ENCODE measurements at places on chromosomes 12 and 14.

DNA sequence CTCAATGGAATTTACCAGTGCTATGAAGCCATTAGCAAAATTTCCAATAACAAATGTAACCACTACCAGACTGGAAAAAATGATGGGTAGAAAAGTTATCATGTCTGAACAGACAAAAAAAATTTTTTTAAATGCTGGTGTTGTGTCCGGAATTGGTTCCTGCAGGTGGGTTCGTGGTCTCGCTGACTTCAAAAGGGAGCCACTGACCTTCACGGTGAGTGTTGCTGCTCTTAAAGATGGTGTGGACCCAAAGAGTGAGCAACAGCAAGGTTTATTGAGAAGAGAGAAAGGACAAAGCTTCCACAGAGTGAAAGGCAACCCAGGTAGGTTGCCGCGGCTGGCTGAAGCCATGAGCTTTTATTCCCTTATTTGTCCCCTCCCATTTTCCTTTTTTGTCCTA lies at the start of gene TAS2R43:
TAS2R43 (minus strand) TSS at position 186 of the 400 bp plus-strand sequence; CDS start at position 102, 84 bp downstream.
- peaks cover 4% of the 10 kb centered on the region for H3K36me3 ChIP-seq
- no peak within 1 kb of the TSS for H3K27ac ChIP-seq
- no peaks in the 10 kb centered on the region for H3K4me1 ChIP-seq

DNA sequence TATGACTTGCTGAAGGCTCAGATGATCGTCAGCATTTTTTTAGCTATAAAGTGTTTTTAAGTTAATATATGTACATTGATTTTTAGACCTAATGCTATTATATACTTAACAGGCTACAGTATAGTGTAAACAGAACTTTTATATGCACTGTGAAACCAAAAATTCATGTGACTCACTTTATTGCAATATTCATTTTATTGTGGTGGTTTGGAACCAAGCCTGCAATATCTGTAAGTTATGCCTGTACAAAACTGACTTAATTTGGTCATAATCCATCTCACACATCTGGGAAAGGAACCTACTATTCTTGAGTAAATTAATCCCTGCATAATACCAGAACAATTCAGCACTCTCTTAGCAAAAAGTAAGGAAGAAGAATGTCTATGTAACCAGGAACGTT lies 390.7 kb downstream of the SYT1 start:
- H3K4me1 ChIP-seq, result no peaks in the 10 kb centered on the region
- no peaks in the 10 kb centered on the region for H3K36me3 ChIP-seq
- no peak overlapping the region for H3K4me3 ChIP-seq
- DNase-seq, result no peak
- no peak overlapping the region for H3K27ac ChIP-seq

DNA sequence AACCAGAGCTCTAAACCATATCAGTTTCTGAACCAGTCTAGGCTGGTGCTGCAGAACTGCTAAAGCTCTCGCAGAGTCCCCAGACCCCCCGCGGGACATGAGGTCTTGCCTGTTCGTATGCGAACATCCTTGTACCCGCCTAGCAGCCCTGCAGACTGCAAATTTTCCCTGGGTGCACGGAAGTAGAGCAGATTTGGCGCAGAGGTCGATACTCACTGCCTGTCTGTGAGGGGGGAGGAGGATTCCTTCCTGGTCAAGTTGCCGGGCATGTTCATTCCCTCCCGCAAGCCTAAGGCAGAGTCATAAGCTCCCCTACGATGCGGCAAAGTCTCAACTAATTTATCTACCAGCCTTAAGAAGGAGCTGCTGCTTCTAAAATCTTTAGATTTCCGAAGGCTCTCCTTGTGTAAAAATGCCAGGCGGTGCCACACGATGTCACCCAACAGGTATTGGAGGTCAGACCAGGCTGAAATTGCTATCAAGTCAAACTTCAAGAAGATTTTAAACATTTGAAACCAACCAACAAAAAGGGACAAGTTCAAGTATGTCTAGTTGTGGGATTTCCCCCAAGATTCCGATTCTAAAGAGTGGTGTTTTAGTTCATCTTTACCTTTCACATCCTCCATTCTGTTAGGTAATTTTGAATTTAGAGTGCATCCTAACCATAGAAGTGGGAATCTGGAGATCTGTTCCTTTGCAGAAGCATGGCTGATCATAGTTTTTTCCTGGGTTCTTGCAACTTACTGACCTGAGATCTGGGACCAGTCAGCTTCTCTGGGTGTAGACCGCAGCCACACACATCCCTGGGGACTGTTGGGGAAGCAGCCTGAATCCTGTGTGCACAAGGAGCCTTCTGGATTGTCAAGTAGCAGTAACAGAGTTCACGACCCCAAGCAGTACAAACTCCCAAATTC lies 1.6 kb upstream of the PAX9 start:
- peak overlapping the region; percentile 68 for H3K27ac ChIP-seq
- H3K36me3 ChIP-seq, result no peaks in the 10 kb centered on the region
- H3K4me1 ChIP-seq, result peaks cover 35% of the 10 kb centered on the region
- H3K4me3 ChIP-seq, result peak overlapping the region; percentile 35

GRCh38 chr14:52563120-52563519 lies 10.5 kb downstream of the GPR137C start:
- H3K27ac ChIP-seq, result no peak overlapping the region
- H3K27me3 ChIP-seq, result no peaks in the 10 kb centered on the region
- peaks cover 15% of the 10 kb centered on the region for H3K36me3 ChIP-seq
- H3K4me3 ChIP-seq, result no peak overlapping the region

DNA sequence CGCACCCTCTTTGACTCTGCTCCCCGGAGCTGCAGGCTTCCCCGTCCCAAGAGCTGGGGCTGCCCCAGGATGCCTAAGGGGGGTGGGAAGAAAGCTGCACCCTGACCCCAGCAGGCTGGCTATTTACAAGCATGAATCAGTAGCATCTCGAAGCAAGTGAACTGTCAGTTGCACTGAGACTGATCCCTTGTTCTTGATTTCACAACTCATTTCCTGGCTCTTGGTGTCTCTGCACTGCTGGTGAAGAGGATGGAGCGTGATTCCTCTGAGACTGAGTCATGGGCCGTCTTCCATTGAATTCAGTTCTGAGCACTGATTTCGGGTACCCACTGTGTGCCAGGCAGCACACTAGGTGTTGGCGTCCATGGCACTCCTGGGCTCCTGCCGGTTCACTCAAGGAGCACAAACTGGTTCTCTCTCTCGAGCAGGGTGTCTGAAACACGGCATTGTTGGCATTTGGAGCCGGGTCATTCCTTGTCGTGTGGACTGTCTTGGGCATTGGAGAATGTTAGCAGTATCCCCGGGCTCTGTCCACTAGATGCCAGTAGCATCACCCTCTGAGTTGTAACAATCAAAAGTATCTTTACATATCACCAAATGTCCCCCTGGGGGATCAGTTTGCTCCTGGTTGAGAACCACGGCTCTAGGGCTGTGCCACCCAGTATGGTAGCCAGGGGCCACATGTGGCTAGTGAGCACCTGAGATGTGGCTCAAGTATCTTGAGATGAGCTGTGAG lies 86.9 kb downstream of the RIN3 start:
- DNase-seq, result no peak
- no peak overlapping the region for H3K27ac ChIP-seq
- no peaks in the 10 kb centered on the region for H3K27me3 ChIP-seq
- peaks cover 3% of the 10 kb centered on the region for H3K4me1 ChIP-seq

DNA sequence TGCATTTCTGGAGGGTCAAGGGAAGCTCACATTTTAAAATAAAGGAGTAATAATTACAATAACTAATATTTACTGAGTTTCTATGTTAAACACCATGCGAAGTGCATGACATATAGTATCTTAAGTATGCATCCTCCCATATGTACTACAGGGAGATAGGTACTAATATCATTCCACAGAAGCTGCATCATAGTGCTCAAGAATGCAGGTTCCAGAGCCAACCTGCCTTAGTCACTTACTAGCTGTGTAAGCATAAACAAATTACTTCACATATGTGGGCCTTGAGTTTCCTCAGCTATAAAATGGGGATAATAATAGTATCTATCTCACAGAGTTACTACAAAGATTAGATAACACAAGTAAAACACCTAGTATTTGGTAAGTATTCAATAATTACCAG lies 18.3 kb downstream of the ARMH4 start:
- peaks cover 2% of the 10 kb centered on the region for H3K4me1 ChIP-seq
- H3K27ac ChIP-seq, result no peak overlapping the region
- H3K4me3 ChIP-seq, result no peak overlapping the region
- no peak for DNase-seq

DNA sequence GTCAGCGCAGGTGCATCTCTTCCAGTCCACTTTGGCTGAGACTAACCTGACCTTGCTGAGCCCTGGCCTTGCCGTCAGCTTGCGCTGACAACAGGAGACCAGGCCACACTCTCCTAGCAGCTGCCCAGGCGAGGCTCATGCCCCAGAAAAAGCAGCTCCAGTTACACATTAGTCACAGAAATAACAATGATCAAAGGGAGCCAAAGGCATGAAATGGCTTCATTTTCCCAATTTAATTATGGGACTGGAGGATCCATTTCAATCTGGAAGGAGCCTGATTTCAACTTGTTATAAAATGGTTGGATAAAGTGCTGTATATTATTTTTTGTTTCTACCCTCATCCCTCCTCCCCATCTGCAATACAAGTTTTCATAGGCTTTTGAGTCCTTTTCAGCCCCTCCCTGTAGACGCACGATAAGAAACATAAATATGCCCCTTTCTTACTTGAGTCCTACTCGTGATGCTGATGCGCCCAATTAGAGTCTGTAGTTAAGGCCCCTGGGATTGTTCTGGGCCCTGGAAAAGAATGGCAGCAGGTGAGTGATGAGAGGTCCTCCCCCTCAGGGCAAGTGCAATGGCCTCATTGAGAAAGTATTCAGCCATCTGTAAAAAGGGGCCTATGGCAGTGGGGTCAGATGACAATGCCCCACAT lies 376.0 kb downstream of the C12orf75 start:
- peaks cover 8% of the 10 kb centered on the region for H3K4me1 ChIP-seq
- no peaks in the 10 kb centered on the region for H3K27me3 ChIP-seq
- DNase-seq, result no peak
- H3K27ac ChIP-seq, result no peak overlapping the region

DNA sequence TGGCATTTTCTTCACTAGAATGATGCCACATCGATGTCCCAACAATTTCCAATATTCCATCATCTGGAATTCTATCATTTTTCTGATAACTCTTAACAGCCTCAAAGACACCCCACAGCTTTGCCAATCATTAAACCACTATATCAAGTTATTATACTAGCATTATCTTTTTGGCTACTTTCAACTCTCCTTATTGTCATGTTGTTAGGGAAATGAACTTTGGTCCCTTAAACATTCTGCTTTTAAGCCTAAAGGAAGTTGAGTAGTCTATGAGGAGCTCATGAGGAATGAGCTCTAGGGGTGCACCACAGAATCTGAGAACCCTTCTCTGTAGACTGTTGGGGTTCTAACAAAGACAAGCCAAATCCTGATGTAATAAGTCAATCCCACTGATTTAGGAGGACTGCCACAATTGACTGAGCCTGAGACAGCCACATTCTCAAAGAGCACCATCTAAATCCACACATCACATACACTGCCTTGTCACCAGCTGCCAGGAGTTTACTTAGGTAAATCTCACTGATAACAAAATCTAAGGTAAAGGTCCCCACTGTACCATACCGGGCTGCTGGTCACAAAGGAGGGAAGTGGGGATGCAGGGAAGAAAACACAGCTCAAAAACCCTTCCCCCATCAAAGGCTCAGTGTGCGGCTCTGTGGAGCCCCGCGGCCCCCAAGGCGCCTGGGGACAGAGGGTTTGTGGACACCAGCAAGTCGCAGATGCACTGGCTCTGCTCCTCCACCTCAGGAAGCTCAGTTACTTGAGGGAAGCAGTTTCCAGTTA lies 58.2 kb downstream of the SETD3 start:
- H3K4me1 ChIP-seq, result peaks cover 13% of the 10 kb centered on the region
- DNase-seq, result no peak
- no peaks in the 10 kb centered on the region for H3K27me3 ChIP-seq

DNA sequence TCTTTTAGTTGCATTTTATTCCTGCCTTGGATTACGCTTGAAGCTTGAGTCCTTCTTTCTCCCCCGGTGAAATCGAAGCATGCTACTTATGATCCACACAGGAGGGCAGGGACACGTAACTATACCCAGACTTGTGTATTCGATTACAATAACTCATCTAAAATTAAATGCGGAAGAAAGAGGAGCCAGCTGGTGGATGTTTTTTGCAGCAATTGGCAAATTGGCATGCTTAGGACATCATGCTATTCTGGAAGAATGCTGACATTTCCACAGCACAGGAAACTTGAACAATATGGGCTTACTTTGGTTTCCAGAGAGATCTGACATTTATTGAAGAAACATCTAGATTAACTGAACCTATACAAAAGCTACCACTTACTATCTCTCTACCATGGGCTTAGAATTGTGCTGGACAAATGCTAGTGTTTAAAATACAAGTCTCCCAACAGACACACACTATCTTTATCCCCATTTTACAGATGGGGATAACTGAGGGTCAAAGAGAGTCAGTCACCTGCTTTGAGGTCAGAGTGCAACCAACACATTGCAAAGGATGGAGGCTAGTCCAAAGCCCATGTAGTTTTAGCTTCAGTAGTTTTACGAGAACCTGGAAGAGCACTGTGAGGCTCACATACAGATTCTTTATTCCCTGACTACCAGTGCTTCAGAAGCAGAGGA lies 36.3 kb downstream of the LGMN start:
- H3K4me1 ChIP-seq, result peaks cover 9% of the 10 kb centered on the region
- no peak overlapping the region for H3K4me3 ChIP-seq
- no peak overlapping the region for H3K27ac ChIP-seq
- no peak for DNase-seq
- H3K27me3 ChIP-seq, result no peaks in the 10 kb centered on the region

DNA sequence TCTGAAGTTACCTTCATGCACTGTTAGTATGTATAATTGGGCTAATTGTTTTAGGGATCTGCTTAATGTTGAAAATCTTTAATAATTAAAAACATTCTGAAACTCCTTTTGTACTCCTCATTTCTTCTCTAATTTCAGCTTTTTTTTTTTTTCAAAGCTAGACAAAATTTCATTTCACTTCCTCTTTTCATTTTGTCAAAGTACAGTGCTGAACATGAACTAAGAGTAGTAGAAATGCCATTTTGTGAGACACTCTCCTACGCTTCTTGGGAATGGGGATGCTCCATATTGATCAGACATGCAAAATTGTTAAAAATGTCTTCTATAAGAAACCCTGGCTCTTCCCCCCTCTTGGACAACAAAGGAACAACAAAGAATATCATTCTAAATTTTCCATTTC lies 1.7 kb downstream of the ABCD2 start:
- H3K27ac ChIP-seq, result no peak overlapping the region
- no peak for DNase-seq
- H3K27me3 ChIP-seq, result peaks cover 3% of the 10 kb centered on the region
- no peaks in the 10 kb centered on the region for H3K36me3 ChIP-seq

DNA sequence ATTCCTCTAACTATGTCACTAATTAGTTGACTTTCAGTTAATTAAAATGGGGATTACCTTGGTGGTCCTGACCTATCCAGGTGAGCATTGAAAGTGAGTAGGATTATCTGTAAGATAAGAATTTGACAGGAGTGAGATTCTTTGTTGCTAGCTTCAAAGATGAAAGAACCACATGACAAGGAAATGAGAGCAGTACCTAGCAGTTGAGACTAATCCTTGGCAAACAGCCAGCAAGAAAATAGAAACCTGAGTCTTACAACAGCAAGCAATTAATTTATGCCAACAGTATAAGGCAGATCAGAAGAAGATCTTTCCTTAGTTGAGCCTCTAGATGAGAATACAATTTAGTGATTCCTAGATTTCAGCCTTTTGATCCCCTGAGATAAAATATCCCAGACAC lies 1058.4 kb downstream of the LRFN5 start:
- no peaks in the 10 kb centered on the region for H3K27me3 ChIP-seq
- H3K27ac ChIP-seq, result no peak overlapping the region
- no peaks in the 10 kb centered on the region for H3K36me3 ChIP-seq
- H3K4me1 ChIP-seq, result no peaks in the 10 kb centered on the region
- no peak overlapping the region for H3K4me3 ChIP-seq

- peak overlapping the region; percentile 95 for H3K4me3 ChIP-seq
- H3K4me1 ChIP-seq, result peaks cover 21% of the 10 kb centered on the region
- DNase-seq, result no peak
- peaks cover 4% of the 10 kb centered on the region for H3K27me3 ChIP-seq
- H3K27ac ChIP-seq, result peak overlapping the region; percentile 97
These were observed 1.5 kb downstream of the FGD4 start for GRCh38 chr12:32400866-32401265.
